ENCODE measurements at places on chromosomes 12 and 14. TPM values are rescaled to one million over a fixed set of nuclear protein-coding genes. Genes with fewer than 3 reads are reported as not detected.

Gene MIPOL1
- total RNA-seq: 12.3 TPM

Gene MMP19
- 5.2 TPM for total RNA-seq

Gene IGFBP6
- total RNA-seq: 22.8 TPM

Gene MYO1H
- total RNA-seq: not detected

Gene INF2
- 306 TPM for total RNA-seq

Gene KCNK10
- total RNA-seq: 0.60 TPM

Gene KRT80
- 15.5 TPM for total RNA-seq

Gene SOS2
- total RNA-seq: 26.5 TPM

Gene P2RX7
- 7.7 TPM for total RNA-seq

Gene TSHR
- not detected for total RNA-seq

Gene TMEM260
- 31.0 TPM for total RNA-seq

Gene MDP1
- total RNA-seq: 20.3 TPM

Gene KERA
- total RNA-seq: not detected

Gene CGRRF1
- 17.6 TPM for total RNA-seq

Gene CLMN
- total RNA-seq: 63.5 TPM

Gene LGR5
- total RNA-seq: not detected

Gene COX8C
- total RNA-seq: 0.43 TPM

Gene NTN4
- 35.1 TPM for total RNA-seq

Gene DIO3
- total RNA-seq: 1.8 TPM

Gene DYRK2
- total RNA-seq: 67.5 TPM

Gene SAMD4A
- 49.8 TPM for total RNA-seq

Gene ADCY4
- total RNA-seq: 29.0 TPM

Gene SLC17A8
- not detected for total RNA-seq

Gene PLEKHG7
- total RNA-seq: 0.29 TPM

Gene BDKRB1
- total RNA-seq: 4.1 TPM

Gene ACVRL1
- 37.1 TPM for total RNA-seq

Gene IKZF4
- total RNA-seq: 8.2 TPM

Gene SYNDIG1L
- total RNA-seq: 0.26 TPM

Gene RTN1
- total RNA-seq: 46.0 TPM

Gene TMEM132C
- total RNA-seq: 6.7 TPM

Gene ARHGEF40
- 124 TPM for total RNA-seq

Gene OR11H7
- total RNA-seq: not detected

Gene RNF212B
- 0.20 TPM for total RNA-seq

Measured in mucosa of gallbladder (tissue), 1 donor.